Fibroblast of gingiva (primary cell): ENCODE measurements at places on chromosomes 4 and X.

- no peak for DNase-seq
Observed at GRCh38 chr4:67751260-67751659, 2.9 kb downstream of the GNRHR start.

DNA sequence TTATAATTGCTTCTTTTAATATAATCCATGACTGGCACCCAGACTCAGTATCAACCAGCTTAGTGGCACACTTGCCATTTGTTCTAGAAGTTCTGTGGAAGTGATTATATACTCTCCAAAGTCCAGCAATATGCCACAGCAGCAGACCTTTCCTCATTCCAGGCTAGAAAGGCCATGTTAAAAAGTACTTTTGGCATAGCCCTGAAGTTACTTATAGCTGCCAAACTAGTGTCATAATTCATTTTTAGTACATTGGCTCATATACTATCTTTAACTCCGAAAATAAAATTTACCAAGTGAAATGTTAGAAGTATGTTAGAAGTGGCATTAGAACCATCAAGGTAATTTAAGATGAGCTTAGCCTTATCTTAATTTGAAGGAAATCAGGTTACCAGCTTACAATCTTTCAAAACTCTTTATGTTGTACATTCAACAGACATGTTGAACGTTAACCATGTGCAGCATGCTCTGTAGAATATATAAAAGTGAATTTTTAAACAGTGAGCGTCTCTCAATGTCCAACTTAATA is 714.2 kb upstream of the LCORL start:
- no peak for DNase-seq

DNA sequence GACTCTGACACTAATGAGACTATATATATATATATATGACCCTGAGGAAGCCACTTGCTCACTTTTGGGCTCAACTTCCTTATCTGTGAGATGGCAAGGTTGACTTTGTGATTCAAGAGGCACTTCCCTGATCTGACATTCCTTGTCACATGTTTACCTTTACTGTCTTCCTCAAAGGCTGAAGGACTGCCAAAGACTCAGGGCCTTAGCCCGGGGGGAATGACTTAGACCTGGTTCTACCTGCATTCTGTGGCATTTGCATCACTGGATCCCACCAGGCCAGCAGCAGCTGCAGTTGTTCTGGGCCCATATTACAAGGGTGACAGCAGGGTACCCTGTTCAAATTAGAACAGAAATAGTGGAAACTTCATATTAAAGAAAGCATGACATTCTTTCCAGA is 3.1 kb upstream of the HS6ST2 start:
- DNase-seq = no peak

DNA sequence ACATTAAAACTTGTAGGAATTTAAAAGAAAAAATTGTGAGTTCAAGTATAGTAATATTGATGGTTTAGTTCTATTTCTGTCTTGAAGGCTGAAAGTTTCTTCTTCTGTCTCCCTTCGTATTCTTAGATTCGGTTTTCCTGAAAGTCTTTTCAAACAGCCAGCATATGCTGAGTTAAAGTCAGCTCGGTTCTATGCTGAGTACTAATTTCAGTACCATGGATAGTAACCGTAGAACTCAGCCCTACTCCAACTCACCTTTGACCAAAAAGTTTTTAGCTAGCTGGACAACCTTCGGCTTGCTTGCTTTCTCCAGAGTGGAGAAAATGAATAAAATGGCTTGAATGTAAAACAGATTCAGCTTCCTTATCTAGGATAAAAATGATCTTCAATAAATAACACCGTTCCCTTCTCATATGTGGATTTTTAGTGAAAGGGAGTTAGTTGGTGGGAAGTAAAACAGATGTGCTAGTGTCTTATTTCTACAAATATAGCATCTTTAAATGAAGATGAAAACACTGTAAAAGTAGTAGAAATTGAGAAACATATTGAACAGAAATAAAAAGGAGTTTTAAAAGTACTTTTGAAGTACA is 5.2 kb downstream of the POU4F2 start:
- no peak for DNase-seq

GRCh38 chr4:61200187-61200915 is at the start of gene ADGRL3:
Gene ADGRL3 (plus strand): TSS chr4:61200326.
- DNase-seq = no peak

DNA sequence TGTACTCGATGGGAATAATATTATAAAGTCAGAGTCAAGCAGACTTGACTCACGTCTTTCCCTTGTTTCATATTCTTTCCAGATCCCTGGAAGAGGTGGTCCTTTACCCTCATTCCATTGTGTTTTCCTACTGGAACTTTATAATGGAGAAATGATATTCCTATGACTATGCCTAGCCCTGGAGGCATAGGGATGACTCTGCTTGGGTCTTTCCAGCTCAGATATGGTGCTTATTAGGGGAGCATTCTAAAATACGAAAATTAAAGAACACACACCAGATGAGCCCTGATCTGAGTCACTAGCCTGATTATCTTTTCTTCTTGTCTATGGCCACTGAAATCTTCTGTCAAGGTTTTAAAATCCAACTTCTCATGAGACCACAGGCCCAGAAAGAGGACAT is 231.4 kb downstream of the ANKRD50 start:
- no peak for DNase-seq

DNA sequence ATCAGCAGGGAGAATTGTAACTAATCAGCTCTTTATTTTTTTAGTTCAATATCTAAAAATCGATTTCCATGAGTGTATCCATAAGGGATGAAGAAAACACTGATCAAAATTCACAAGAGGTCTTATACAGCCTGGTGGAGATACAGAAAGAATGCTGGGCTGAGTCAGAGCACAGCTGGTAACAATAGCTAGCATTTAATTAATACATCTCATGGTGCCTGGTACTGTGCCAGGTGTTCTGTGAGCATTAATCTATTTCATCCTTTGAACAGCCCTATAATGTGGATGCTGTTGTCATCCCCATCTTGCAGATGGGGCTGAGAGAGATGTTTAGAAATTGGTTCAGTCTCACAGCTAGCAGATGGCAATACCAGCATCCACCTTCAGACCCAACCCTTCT is 250.9 kb upstream of the RPS6KA3 start:
- peak; percentile 37 for DNase-seq

DNA sequence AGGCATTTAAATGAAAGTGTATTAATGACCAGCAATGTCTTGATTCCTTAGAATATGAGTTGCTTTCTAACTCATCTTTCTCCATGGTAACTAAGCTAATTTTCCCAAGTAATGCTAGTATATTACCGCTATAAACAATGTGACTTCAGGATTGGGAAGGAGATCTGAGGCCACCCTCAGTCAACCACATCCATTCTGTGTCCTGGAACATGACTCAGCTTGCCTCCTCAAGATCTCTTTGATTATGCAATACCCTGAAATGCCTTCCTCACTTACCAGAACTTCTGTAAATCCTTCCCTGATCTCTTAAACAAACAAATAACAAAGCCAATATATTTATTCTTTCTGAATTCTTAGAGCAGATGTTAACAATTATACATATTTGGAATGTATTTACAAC is 1495.5 kb downstream of the PCDH18 start:
- DNase-seq = peak; percentile 99

GRCh38 chr4:172983014-172983413 is 185.6 kb upstream of the GALNT7 start:
- DNase-seq = peak; percentile 82

DNA sequence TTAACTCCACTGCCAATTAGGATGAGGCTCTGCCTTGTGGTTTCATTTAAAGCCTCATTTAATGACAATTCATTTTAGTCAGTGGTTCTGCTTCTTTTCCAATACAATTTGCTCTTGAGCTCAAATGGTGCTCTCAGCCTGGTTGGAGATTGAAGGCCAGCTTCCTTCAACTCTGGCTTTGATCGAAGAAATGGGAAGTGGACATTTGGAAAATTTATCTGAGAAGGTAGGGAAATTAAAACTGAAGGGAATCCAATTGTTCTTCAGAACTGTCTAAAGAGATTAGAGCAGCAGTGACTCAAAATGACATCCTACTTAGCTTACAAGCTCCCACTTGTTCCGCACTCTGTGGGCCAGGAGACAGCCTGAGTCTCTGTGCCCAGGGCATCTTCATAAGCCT is 206.8 kb downstream of the SMARCA1 start:
- DNase-seq = no peak
